ENCODE measurements at places on chromosomes 1 and 21.

DNA sequence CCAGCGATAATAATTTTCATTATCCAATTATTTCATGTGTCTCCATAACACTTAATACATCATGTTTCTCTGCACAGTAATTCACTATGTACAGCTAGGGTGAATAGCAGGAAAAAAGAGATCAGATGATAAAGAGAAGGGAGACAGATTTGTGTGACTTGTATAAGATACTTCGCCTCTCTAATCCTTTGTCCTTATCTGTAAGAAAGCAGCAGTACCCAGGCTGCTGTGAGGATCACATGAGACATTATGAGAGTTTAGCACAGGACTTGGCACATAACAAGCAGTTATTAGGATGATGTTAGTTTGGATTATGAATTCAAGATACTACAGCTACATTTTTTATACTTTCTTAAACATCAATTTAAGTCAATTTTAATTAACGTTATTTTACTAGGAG lies 6.3 kb downstream of the ERG start:
- no peak for DNase-seq

GRCh38 chr1:211703812-211704537 lies 28.6 kb upstream of the NEK2 start:
- no peak for DNase-seq

DNA sequence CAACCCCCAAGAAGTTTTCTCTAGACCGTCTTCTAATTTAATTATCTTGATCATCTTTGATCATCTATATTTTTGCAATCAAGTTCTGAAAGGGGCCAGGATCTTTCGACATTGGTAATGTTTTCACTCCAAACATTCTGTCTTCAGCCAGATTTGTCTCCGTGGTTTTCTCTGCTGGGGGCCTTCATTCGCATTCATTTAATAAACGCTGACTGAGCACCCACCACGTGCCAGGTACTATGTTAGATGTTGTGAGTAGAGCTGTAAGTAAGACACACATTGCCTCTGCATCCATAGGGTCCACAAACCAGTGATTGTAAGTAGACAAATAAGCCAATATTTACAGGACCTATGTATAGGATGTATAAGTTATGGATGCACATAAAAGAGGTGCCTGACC lies 134.5 kb upstream of the MROH9 start:
- DNase-seq: no peak

- DNase-seq: peak; percentile 54
These were observed 9.6 kb downstream of the NES start for GRCh38 chr1:156667610-156667967.

DNA sequence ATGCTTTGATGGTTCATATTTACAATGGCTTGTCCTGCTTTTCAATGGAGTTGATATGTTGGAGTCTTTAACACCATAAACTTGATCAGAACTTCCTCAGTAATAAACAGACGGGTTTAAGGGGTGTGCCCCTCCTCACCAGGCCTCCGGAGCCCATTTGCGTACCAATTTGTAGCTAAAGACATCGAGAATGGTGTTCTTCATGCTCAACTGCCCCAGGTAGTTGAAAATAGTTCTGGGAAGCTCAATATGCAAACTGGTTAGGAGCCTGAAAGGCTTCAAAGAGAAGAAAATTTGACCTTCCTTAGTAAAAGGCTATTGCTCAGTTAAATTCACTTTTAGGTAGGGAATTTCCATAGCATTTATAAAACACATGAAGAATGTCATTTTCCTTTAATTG lies 68.1 kb upstream of the RRP15 start:
- no peak for DNase-seq

DNA sequence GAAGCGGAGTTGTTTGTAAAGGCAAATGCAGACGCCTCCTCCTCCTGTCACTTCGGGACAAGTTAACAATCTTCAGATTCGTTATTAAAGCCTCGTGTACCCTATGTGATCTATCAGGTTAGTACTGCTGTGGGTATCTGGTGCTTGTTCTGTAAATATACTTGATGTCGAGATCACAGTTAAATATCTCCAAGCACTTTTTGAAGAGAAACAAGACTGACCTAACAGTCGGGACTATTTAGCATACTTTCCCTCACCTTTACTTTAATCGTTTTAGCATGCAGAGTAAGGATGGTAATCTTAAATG lies 710 bp downstream of the KLHL20 start:
- DNase-seq: no peak

GRCh38 chr1:198865319-198865718 lies 226.5 kb downstream of the PTPRC start:
- DNase-seq: no peak

Measured in testis (tissue), 5 donors.